ENCODE measurements at places on chromosomes 2 and 18. TPM values are rescaled to one million over a fixed set of nuclear protein-coding genes. Genes with fewer than 3 reads are reported as not detected.
A peak's percentile ranks its signal among the peaks of the same experiment; 100 is the strongest.

The SH3YL1 gene
- total RNA-seq, result 11.2 TPM

The LINC00305 gene
- not detected for total RNA-seq

The KDM3A gene
- 35.4 TPM for total RNA-seq

The CD8B gene
- total RNA-seq, result 1.6 TPM

DNA sequence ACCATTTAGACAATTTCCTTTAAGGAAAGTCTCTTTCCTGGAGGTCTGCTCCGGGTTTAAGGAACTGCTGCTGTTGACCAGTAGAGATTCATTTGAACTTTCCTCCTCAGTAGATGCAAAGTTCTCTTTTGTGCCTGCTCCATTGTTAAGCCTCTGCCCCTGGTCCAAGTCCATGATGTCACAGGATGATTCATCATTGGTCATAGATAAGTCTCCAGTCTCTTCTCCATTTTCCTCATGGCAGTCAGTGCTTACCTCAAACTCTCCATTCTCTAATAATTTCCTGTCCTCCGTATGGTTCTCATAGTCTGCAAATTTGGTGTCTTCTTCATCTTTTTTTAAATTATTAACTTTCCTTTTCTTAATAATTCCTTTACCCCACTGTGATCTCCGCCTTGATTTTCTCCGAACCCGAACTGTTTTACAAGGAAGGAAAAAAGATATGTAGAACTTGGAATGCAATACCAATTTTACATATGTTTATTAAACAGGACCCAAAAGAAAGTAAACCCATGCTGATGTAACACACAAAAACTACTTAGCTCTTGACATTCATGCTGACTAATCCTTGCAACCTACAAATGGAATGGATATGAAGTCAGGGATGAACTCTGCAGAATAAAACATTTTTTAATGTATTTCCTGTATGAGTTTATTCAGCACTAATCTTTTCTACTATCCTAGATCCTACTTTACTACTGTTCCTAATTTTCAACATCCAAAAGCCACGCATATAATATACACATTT, 169.1 kb downstream of the ATAD2B start:
- H3K36me3 ChIP-seq, result peaks cover 60% of the 10 kb centered on the region
- H3K4me3 ChIP-seq, result no peak overlapping the region
- H3K4me1 ChIP-seq, result no peaks in the 10 kb centered on the region
- H3K27me3 ChIP-seq, result no peaks in the 10 kb centered on the region
- no peak overlapping the region for H3K27ac ChIP-seq
- peak; percentile 33 for DNase-seq

DNA sequence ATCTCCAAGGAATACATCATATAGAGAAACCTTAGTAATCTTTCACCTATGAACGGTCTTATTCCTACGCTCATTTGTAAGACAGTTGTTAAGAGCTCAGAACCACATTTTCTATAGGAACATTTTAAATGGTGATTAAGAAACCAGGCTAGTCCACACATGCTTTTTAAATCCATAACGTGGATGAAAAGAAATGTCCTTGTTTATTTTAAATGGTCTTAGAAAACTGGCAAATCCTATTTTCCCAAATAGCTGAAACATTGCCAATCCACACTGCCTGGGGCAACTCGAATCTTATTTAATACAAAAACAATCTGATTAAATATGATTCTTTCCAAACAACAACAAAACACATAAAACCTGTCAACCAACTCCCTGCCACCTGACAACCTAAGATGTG, 23.7 kb downstream of the METTL8 start:
- H3K4me1 ChIP-seq, result no peaks in the 10 kb centered on the region
- H3K36me3 ChIP-seq, result no peaks in the 10 kb centered on the region
- DNase-seq, result no peak
- H3K27ac ChIP-seq, result no peak overlapping the region
- no peaks in the 10 kb centered on the region for H3K27me3 ChIP-seq

DNA sequence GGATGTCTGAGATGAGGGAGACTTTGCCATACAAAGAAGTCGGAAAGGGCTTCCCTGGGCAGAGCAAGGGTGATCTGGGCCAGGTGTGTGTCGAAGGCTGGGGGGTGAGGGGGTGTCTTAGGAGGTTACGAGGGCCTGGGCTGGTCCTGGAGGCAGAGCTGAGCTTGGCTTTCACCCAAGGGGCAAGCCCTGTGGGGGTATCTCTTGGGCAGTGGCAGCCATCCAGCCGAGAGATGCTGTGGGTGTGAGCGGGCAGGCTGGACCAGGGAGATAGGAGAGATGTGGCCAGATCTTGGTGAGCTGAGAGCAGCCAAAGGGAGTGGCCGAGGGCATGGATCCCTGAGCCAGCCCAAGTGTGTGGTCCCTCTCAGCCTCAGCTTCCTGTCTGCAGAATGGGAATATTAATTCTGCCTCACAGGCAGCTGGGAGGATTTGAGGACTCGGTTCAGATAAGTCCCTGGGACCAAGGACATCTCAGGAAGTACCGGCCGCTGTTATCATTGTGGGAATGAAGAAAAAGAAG, 33.0 kb downstream of the MAL start:
- H3K27me3 ChIP-seq, result no peaks in the 10 kb centered on the region
- H3K27ac ChIP-seq, result no peak overlapping the region
- H3K4me1 ChIP-seq, result no peaks in the 10 kb centered on the region

GRCh38 chr2:238727585-238728329, 120.1 kb upstream of the TWIST2 start:
- no peaks in the 10 kb centered on the region for H3K27me3 ChIP-seq
- no peaks in the 10 kb centered on the region for H3K36me3 ChIP-seq
- DNase-seq, result peak; percentile 58

- H3K27me3 ChIP-seq, result peaks cover 6% of the 10 kb centered on the region
- H3K27ac ChIP-seq, result no peak overlapping the region
- H3K36me3 ChIP-seq, result no peaks in the 10 kb centered on the region
Observed at GRCh38 chr18:74065366-74065765, 82.3 kb downstream of the FBXO15 start.

DNA sequence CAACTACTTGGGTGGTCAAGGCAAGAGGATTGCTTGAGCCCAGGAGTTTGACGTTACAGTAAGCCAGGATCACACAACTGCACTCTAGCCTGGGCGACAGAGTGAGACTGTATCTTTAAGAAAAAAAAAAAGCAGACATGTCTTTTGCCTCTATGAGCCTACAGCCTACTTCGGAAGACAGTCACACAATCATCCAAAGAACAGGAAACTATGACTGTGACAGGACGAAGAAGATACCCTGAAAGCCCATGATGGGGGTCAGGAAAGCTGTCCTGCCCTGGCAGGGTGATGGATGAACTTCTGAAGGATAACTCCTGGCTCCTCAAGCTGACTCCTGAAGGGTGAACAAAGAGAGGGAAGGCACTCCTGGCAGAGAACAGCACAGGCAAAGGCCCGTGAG, 251.7 kb upstream of the SIX2 start:
- H3K4me1 ChIP-seq, result no peaks in the 10 kb centered on the region
- H3K27me3 ChIP-seq, result no peaks in the 10 kb centered on the region
- no peak overlapping the region for H3K27ac ChIP-seq
- no peaks in the 10 kb centered on the region for H3K36me3 ChIP-seq
- H3K4me3 ChIP-seq, result no peak overlapping the region

DNA sequence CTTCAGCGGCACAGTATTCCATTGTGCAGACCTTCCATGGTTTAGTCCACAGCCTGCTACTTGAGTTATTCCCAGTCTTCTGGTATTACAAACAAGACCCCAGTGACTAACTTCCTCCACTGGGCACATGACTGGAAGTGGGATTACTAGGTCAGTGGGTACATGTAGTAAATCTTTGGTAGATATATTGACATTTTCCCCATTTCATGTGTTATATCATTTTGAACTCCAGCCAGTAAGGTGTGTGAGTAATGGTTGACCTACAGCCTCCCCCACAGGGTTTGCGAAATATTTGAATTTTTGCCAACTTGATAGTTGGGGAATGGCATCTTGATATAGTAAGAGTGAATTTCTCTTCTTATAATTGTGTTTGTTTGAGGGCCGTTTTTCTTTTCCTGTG, 58.8 kb downstream of the RNF144A start:
- peaks cover 10% of the 10 kb centered on the region for H3K4me1 ChIP-seq
- DNase-seq, result no peak
- H3K4me3 ChIP-seq, result no peak overlapping the region
- H3K27ac ChIP-seq, result no peak overlapping the region

DNA sequence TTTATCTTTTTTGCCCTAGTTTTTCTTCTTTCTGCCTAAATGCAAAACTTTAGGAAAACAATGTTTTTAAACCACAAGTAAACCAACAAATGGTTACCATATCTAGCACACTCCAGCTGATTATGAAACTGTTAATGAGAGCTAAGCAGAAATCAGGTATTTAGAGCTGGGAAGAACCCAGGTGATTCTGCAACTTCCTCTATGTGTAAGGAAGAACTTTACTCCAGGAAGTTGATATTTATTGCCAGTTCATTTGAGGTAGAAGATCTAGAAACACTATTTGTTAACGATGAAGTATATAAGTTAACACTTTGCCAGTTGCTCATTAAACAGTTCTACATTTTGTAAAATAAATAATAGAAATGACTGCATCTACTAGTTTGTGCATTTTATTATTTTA, 409.7 kb downstream of the XIRP2 start:
- H3K4me3 ChIP-seq, result no peak overlapping the region
- H3K27me3 ChIP-seq, result peaks cover 25% of the 10 kb centered on the region
- H3K27ac ChIP-seq, result no peak overlapping the region
- no peak for DNase-seq

- no peak overlapping the region for H3K4me3 ChIP-seq
- H3K27ac ChIP-seq, result no peak overlapping the region
- no peak for DNase-seq
Observed at GRCh38 chr2:164692114-164692513, 70.8 kb upstream of the GRB14 start.

- no peak for DNase-seq
- H3K36me3 ChIP-seq, result no peaks in the 10 kb centered on the region
- peak overlapping the region; percentile 67 for H3K27ac ChIP-seq
- H3K4me1 ChIP-seq, result peaks cover 19% of the 10 kb centered on the region
- no peak overlapping the region for H3K4me3 ChIP-seq
Observed at GRCh38 chr2:165055082-165055851, 99.9 kb upstream of the SLC38A11 start.

DNA sequence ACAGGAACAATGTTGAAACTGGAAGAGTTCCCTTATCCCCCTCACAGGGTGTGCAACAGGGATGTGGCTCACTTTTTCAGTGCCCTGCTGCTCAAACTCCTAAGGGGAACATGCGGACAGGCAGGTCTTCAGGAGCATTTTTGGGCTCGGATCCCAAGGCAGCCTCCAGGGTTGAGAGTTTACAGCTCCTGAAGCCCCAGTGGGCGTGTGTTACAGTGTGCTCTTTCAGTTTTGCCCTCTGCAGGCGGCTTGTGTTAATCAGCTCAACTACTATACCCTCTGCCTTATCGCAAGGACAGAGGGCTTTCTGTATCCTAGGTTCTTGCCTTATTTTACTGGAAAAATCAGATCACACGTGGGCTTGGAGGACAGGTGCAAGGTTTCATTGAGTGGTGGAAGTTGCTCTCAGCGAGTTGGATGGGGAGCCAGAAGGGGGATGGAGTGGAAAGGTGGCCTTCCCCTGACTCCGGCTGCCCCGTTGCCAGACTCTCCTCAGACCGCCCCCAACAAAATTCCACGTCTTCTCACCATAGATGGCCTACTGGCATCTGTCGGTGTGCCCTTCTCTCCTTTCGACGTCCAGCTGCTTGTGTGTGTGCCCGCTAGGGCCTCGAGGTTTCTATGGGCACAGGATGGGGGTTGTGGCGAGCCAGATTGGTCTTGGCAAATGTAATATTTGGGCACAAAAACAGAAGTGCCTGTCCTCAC, 541.9 kb downstream of the TMX3 start:
- no peaks in the 10 kb centered on the region for H3K27me3 ChIP-seq
- no peak overlapping the region for H3K4me3 ChIP-seq
- H3K4me1 ChIP-seq, result no peaks in the 10 kb centered on the region
- DNase-seq, result peak; percentile 46
- no peaks in the 10 kb centered on the region for H3K36me3 ChIP-seq

DNA sequence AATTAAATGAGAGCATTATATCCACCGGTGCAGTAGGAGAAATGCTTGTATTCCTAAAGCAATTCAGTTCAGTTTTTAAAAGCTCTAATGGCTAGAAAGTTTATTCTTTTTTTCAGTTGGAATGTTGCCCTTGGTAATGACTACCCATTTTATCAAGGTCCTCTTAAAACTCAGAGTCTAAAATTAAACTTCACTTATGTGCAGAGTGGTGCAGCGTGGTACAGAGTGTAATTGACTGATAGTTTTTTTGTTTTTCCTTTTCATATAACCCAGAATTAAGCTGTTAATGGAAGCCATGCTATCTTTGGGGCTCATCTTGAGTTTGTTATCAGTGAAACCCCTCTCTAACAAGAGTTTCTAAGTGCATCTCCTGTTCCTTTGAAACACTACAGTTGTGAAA, 21.4 kb downstream of the NCOA1 start:
- H3K4me3 ChIP-seq, result peak overlapping the region; percentile 0
- H3K4me1 ChIP-seq, result peaks cover 50% of the 10 kb centered on the region
- H3K27ac ChIP-seq, result no peak overlapping the region
- H3K27me3 ChIP-seq, result no peaks in the 10 kb centered on the region
- no peak for DNase-seq

DNA sequence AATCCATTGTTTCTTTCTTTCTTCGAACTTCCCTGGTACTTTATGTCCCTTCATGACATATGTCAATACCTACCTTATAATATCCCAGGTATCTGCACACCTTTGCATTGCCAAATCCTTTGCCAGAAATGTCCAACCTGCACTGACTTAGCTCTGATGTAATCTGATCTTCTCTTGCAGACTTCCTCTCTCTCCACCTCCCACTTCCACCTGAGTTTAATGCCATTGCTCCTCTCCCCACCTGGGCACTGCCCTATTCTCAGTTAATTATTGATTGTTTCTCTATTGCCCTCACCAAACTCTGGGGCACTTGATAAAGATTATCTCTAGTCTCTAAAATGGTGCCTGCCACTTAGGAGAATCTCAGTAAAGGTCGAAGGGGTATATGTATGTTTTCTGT, 23.0 kb downstream of the ARHGAP15 start:
- no peaks in the 10 kb centered on the region for H3K36me3 ChIP-seq
- no peaks in the 10 kb centered on the region for H3K27me3 ChIP-seq
- no peak for DNase-seq
